ENCODE measurements at places on chromosomes 1 and 21.
A peak's percentile ranks its signal among the peaks of the same experiment; 100 is the strongest.

GRCh38 chr1:165290148-165290547 is 66.4 kb downstream of the LMX1A start:
- DNase-seq: no peak

DNA sequence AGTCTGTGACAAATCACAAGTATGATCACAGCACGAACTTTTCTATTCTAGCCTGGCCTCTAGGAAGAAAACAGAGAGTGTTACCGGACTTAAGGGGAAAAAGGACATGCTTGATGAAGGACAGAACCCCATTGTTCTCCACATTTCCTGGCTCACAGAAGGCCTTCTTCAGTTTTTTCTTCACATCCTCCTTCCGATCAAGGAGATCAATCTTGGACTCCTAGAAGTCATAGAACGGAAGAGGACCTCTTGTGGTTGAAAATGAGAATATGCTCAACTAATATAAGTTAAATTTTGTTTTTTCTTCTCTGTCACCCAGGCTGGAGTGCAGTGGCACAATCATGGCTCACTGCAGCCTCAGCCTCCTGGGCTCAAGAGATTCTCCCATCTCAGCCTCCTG is 30.3 kb downstream of the YARS1 start:
- DNase-seq: no peak

DNA sequence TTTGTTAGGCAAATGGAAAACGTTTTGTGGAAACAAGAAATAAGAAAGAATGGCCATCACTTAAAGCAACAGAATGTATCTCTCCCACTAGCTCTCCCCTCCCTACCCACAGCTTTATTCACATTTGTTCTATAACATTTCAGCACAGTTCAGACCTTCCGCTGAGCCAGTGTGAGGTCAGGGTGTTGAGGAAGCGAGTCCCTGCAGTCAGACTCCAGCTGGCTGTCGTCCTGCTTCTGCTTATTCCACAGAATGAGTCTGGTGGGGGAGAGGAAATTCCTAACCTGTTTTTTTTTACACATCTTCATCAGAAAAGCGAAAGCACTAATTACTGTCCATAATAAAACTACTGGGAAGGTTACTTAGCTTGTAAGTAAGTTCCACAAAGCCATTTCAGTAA is 39.0 kb downstream of the MRPL39 start:
- DNase-seq: no peak

- no peak for DNase-seq
These were observed 601 bp downstream of the CEPT1 start for GRCh38 chr1:111140680-111140967.

- DNase-seq: no peak
These were observed 31.8 kb downstream of the GADD45A start for GRCh38 chr1:67716800-67717199.

- no peak for DNase-seq
These were observed 3.8 kb upstream of the AADACL3 start for GRCh38 chr1:12712076-12712475.

DNA sequence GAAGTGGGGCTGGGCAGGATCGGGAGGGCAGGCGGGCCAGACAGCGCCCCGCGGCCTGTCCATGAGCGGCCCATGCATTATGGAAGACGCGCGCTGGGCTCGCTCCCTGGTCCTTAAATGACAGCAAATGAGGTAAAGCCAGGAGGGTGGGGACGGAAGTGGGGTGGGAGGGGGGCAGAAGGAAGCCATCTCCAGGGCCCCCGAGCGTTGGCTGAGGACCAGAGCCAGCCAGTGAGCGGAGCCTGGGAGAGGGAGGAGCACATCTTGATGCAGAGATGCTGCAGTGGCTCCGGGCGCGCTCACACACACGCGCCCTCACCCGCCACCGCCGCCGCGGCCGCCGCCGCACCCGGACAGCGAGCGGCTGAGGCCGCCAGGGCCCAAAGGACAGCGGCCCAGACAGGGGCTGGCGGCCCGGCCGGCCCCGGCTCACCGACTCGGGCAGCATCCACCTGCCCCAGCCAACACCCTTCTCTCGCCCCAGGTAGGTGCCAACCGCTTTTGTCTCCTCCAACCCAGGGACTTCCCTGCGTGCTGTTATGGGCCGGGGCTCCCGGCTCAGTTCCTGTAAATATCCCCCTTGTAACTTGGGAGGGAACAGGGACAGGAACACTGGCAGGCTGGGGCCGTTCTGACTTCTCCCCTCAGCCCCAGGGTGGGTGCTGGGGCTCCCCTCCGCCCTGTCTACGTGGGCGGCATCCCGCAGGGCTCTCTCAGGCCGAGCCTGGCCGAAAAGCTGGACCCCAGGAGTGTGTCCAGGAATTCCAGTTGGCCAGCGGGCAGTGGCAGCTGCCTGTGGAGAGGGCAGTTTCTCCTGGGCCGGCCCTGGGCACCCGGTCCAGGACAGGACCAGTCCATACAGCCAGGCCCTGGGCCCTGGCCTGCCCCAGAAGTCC is at the start of gene CNTN2:
Gene CNTN2 (plus strand): TSS at position 302 of the 896 bp plus-strand sequence. CDS start 9,974 bp downstream, outside the sequence.
- no peak for DNase-seq

DNA sequence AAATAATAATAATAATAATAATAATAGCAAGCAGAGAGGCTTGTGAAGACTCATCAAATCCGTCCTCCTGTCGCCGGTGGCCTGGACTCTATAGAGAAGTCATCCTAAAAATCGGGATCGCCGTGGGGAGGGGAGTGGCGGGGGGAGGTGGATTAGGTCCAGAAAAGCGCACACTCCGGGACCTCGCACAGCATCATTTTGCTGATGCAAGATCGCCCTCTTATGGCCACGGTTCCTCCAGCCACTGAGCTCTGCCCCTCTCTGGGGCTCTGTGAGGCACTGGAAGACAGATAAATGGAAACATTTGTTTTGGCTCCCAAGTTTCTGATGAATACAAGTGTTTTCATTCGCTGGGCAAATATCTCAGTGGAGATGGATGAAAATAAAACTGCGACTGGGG is 612.0 kb downstream of the MATN1 start:
- DNase-seq: peak; percentile 29

- DNase-seq: no peak
These were observed 85.4 kb upstream of the TIAM1 start for GRCh38 chr21:31429506-31429905.

DNA sequence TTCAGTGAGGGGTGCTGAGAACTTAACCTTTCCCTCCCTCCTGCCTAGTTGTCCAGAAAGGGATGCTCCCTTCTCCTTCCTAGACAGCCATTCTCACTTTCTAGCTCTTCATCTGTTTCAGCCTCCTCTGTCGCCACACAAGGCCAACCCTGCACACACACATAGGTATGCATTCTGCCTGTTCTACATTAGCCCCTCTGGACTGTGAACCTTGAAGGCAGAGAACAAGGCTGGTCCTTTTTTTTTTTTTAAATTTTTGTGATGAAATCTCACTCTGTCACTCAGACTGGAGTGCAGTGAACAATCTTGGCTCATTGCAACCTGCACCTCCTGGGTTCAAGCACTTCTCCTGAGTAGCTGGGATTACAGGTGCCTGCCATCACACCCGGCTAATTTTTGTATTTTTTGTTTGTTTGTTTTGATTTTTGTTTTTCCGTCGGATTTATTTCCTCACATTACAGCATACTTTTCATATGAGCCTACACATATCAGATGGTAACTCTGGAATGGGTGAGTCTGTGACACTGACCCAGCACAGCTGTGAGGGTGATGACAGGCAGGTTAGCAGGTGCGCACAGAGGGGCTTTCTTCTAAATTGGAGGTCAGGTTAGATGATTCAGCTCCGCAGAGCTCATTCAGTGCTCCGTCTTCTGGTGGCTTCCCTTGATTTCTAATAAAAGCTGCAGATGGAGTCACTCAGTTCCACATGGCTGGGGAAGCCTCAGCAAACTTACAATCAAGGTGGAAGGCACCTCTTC is 4.9 kb upstream of the AKR1A1 start:
- no peak for DNase-seq

GRCh38 chr1:64309431-64309831 is 106.0 kb downstream of the UBE2U start:
- no peak for DNase-seq

- DNase-seq: peak; percentile 54
These were observed at the start of gene ZBTB7B for GRCh38 chr1:155002464-155003226. ZBTB7B (plus strand) TSS chr1:155002802; CDS start chr1:155014661, 11,859 bp downstream.

- no peak for DNase-seq
These were observed 15.7 kb downstream of the SOX13 start for GRCh38 chr1:204088596-204088995.

DNA sequence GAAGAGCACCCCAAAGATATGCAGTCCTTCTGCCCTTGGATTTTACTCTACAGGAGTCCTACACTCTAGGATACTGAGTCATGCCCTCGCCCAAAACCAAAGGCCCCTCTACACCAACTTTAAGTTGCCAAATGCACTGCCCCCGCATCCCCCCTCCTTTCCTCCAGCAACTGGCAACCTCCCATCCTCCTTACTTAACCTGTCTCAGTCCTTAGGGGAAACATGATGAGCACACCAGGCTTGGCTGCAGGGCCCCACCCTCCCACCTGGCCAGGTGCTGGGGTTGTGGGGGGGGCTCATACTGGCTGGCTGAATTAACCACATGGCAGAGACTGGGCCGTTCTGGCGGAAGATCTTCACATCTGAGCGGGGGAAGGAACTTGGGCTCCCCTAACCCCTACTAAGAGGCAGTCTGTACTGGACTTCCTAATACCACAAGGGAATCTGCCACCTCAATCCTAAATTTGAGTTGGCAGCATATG is 1.2 kb downstream of the HDGF start:
- no peak for DNase-seq

- DNase-seq: no peak
These were observed 25.6 kb downstream of the SYT11 start for GRCh38 chr1:155884982-155885381.

DNA sequence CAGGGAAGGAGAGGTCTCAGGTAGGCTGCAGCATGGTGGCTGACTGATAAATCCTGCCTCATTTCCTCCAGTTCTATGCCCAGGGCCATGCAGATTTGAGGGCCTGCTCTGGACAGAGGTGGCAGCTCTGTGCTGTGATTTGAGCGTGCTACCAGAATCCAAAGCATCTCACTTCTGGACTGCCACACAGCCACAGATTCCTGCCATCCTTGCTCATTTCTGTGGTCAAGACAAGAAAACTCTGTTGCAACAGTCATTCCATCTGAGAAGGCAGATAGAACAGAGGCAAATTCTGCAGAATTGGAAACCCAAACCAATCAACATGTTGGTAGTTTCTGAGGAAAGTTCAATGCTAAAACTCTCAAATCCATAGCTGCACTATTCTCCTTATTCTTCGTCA is 102.8 kb upstream of the GALNT2 start:
- no peak for DNase-seq

- no peak for DNase-seq
These were observed 342.1 kb downstream of the DSCAM start for GRCh38 chr21:40504825-40505224.

DNA sequence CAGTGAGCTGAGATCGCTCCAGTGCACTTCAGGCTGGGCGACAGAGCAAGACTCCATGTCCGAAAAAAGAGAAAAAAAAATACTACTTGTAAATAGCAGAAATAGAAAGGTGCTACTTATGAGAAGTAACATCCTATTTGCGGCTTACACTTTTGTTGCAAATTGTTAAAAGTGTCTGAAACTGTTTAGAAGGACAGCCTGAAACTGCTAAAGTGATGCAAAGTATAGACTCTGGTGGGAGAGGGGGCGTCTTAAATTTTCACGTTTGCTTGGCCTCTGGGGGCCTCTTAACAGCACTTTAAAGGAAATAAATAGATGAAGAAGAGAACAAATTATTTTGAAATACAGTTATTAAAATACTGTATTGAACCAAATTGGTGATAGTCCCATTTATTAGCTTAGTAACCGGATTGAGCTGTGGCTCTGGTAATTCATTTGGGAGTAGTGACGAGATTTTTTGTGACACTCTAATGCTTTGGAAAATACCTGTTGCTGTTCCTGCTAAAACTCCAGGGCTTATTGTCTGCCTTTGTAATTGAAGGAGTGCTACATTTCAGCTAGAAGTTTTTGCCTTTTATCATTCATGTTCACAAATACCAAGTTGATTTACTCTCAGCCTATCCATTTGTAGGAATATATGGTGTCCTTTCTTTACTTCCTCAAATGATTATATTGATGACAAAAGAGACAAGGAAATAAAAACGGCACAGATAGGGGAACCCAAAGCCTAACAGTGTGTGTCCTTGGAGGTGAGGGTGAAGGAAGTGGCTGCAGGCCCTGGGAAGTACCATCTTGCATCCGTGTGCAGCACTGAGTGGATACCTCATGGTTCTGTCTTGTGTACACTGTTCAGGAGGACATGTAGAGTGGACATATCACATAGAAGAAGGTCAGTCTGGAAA is 6.2 kb downstream of the PKNOX1 start:
- DNase-seq: no peak

GRCh38 chr1:205118752-205119151 is 3.0 kb downstream of the RBBP5 start:
- no peak for DNase-seq

- no peak for DNase-seq
These were observed 5.2 kb downstream of the KRTAP10-8 start for GRCh38 chr21:44617071-44617501.

DNA sequence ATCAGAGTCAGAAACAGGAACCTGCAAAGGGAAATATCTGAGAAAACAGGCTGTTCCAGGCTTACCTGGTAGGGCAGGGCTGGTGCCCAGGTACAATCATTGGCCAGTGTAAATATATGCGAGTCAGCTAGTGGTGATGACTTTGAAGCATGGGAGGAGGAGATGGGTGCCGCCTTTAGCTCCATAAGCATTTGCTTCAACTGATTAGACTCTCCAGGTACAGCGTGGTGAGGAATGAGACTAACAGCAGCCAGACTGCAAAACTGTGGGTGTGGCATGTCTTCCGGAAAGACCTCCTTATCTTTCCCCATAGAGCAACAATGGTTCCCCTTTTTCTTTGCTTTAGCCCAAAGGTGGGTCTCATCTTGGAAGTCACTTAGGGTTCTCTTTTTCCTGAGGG is 137.2 kb downstream of the LRIG2 start:
- DNase-seq: no peak

DNA sequence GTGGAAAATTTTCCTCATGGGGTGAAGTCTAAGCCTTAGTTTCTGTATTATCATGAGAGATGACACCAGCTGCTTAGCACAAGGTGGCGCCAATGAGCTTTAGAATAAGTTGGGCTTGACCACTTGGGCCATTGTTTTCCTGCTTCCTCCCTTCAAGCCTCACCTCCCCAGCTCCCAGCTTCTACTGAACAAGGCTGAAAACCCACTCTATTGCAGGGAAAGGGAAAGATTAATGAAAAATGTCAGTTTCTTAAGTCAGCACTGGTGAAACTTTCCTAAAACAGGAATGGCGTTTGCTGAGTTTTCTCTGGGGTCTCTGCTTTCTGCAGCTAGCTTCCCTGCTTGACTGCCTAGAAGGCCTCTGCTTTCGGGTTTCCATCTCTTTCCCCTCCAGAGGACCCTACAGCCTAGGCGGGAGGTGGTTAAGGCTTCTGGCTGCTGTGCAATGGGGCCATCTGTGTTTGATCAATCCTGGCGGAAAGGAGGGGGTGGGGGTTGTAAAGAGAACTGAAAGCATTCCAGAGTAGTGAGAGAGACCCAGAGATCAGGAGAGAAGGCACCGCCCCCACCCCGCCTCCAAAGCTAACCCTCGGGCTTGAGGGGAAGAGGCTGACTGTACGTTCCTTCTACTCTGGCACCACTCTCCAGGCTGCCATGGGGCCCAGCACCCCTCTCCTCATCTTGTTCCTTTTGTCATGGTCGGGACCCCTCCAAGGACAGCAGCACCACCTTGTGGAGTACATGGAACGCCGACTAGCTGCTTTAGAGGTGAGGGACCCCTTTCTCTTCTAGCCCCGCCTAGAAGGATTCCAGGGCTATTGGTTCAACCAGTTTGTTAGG is at the start of gene OLFML3:
Gene OLFML3 (plus strand): TSS at position 612 of the 840 bp plus-strand sequence. CDS start 43 bp downstream, at position 655.
- DNase-seq: peak; percentile 94

- DNase-seq: no peak
These were observed 317.7 kb upstream of the DAB1 start for GRCh38 chr1:57741521-57741920.

Data from SJSA1 (cell line).